Cerebellum (tissue), 4 donors: ENCODE measurements at places on chromosomes 5 and 9.

DNA sequence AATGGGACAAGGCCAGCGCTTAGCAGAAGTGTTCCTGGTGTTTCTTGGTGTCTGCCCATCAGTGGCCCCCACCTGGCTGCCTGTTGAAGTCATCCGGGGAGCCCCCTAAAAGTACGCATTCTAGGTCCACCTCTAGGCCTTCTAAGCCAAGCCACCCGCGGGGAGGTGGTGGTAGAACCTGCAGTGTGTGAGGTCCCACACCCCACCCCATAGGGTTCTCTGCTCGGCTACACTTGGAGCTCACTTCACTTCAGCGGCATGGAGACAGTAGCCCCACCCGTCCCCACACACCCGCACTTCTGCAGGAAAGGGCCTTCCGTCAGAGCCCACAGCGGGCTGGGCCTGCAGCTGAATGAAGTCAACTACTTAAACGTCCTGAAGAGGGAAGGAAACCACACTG, 29.6 kb upstream of the FCN2 start:
- DNase-seq: no peak

DNA sequence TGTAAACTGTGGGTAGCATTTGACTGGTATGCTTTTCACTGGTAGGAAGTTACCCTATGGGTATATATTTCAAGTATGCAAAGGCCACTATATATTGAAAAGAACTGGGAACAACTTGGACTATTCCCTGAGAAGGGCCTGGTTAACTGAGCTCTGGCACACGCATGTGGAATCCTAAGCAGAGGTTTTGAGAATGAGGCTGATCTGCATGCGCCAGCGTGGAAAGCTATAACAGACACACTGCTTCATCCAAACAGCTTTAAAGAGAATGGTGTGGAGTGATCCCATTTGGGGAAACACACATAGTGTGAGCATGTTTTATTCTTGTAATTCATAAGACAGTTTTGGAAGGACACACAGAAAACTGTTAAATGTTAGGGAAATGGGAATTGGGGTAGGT, 8.4 kb downstream of the NSG2 start:
- no peak for DNase-seq

DNA sequence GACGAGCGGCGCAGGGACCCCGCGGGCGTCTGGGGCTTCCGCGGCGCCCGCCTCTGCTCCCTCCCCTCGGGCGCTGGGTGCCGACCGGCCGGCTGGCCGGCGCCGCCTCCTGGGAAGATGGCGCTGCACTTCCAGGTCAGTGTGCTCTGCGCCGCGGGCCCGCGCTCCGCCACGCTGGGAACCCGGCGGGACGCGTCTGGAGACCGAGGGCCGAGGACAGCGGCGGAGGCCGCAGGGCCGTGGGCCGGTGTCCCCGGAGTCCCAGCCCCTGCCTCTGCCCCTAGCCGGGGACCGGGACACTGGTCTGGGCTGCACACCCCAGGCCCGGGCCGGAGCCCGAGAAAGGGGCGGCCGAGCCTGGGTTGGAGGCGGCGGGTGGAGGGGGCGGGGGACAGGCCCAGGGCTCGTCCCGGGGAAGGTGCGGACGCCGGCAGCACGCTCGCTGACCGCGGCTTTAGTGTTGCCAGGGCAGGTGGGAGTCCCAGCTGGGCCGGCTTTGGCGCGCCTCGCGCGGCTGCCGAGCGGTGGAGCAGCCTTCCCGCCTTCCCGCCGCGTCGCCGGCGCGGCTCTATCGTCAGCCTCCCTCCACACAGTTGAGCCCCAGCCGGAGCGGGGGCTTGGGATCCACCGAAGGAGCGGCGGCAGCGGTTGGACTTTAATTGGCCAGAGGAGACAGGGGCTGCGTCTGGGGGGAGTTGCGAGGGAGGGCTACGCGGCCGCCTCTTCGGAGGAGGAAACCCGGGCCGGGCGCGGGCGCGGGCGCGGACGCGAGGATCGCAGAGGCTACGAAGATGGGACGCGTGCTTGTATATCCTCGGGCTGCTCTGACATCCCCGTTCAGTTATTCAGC, at the start of gene RANBP17:
TSS of gene RANBP17 (plus strand) at position 102 of the 850 bp plus-strand sequence.
- peak; percentile 44 for DNase-seq

DNA sequence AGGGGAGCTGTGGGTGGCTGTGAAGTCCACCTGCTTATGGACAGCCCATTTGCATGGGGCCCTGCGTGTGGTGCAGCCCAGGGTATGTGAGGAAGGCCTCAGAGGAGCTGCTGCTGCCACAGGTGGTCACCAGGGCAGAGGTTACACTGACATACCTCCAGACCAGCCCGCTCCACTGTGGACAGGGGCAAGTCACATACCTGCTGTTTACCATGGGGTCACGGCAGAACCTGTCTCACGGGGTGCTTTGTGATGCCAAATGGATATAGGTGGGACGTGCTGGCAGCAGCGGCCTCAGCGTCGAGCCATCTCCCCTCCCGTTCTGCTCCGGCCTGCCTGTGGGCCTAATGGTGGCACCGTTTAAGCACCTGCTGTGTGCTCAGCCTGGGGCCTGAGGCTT, 127.5 kb upstream of the LMX1B start:
- DNase-seq: no peak

- no peak for DNase-seq
These were observed 50.2 kb upstream of the SLC44A1 start for GRCh38 chr9:105194234-105194633.

GRCh38 chr5:154669402-154669801, 85.8 kb upstream of the LARP1 start:
- no peak for DNase-seq

DNA sequence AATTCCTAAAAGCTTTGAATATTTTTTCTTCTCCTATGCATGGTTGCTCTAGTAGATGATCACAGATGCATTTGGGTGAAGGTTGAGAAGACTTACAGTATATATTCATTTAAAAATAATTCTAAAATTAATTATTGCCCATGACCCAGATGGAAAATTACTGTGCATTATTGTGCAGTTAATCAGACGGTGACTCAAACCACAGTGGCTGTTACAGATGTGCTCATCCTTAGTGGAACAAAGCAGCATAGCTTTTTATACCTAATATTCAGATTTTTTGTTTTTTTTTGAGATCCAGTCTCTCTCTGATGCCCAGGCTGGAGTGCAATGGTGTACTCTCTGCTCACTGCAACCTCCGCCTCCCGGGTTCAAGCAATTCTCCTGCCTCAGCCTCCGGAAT, 10.7 kb downstream of the OR2V1 start:
- no peak for DNase-seq
